SK-N-DZ (cell line): ENCODE measurements at places on chromosomes 5 and 9.
A peak's percentile ranks its signal among the peaks of the same experiment; 100 is the strongest.

DNA sequence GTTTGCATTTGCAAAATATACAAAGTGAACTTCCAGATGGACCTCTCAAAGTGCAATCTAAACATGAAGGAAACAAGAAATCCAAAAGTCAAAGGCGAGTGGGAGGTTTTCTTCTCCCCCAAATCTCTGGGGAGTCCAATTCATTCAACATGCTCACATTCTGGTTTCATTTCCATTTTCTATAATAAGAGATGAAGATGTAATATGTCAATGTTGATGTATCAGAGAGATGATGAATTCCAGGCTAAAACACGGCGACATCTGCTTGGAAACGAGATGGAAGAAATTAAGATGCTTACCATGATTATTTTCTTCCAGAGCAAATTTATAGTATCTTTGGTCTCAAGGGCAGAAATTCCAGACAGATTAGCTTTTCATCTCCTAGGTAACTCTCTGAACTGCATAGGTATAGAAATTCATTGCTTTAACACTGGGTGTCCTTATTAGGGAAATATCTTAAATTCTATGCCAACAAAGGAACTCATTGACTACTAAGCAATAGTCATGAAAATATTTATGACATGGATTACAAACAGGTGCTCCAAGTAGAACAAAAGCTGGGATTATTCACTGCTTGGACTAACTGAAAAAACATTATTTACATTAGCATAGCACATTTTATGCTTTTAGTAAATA lies 287.9 kb downstream of the SEC61B start:
- peak; percentile 55 for DNase-seq

- no peak for DNase-seq
Measured at GRCh38 chr9:130839132-130840111, 4.4 kb downstream of the ABL1 start.

- DNase-seq, result no peak
Measured at GRCh38 chr5:29277642-29278041, 1915.8 kb upstream of the CDH6 start.

DNA sequence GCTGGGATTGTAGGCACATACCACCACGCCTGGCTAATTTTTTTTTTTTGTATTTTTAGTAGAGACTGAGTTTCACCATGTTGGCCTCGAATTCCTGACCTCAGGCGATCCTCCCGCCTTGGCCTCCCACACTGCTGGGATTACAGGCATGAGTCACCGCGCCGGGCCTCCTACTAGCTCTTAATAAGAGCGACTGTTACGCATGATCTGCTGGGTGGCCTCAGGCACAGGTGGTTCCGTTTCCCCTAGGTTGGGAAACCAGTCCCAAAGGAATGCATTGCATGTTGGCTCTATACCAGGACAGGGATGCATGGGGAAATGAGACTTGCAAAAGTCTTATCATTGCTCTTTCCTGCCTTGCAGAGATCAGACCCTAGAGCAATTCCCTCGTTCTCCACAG lies 184.7 kb upstream of the PPP1R26 start:
- no peak for DNase-seq

DNA sequence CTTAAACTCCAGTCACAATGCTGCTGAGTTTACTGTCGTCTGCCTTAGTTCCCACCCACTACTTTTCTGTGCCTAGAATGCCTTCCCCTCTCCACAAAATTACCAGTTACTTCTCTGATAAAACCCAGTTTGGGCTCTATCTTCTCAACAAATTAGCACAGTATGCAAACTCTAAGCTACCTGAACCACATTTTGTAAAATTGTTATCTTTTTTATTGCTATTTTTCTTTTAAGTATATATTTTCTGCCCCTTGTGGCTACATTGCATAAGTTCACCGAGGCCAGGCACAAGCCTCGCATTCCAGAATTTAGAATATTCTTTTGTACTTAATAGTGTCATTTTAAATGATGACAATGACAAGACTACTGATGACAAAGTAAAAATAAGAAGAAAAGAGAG lies 60.0 kb downstream of the POU5F2 start:
- no peak for DNase-seq

DNA sequence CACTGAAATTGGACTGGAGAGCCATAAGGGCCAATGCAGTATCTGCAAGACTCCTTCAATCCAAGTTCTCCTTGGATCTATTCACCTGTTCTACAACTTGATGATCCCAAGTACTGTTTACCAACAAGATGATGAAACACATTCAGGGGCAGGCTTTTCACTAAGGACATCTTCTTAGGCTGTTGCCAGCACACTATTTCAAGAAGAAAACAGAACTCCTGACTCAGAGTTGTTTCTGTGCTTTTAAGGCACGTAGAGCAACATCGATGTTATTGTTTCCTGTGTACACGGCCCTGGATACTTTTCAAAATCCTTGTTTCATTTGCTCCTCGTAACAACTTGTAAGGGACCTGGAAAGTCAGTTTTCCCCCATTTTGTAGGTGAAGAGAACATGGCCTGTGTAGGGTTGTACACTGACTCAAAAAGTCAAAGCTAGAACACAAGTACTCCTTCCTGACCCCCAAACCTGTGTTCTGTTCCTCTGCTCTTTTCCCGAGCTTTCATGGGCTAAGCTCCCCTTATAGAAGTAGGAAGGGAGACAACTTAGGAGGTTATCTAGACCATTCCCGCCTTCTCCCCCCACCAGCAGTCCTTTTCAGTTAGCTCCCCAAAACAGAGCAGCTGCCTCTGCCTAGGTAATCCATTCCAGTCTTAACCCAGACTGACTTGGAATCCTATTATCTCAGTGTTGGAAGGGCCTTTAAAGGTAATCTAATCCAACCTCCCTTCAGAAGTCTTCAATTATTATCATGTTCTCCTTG lies 5.2 kb upstream of the MGAT1 start:
- no peak for DNase-seq

- DNase-seq, result no peak
Measured at GRCh38 chr5:151822141-151822540, 50.4 kb downstream of the G3BP1 start.

DNA sequence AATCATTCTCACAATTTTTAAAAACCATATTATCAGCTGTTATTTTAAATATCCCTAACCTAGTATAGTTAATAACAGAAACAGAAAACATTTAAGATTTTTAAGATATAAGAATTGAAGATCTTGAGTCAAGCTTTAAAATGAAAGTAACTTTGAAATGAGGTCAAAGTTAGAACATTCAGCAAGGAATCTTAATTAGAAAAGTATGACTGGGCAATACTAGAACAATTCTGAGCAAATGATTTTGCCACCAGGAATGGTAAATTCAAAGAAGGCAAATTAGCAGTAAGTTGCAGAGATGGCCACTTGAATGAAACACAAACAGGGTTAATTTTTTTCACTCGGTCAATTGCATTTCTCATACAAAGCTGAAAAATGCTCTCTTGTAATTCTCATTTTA lies 117.9 kb downstream of the NXNL2 start:
- DNase-seq, result no peak

- DNase-seq, result no peak
Measured at GRCh38 chr5:81789033-81789432, 38.1 kb upstream of the SSBP2 start.

- no peak for DNase-seq
Measured at GRCh38 chr5:34620185-34620584, 35.9 kb upstream of the RAI14 start.

DNA sequence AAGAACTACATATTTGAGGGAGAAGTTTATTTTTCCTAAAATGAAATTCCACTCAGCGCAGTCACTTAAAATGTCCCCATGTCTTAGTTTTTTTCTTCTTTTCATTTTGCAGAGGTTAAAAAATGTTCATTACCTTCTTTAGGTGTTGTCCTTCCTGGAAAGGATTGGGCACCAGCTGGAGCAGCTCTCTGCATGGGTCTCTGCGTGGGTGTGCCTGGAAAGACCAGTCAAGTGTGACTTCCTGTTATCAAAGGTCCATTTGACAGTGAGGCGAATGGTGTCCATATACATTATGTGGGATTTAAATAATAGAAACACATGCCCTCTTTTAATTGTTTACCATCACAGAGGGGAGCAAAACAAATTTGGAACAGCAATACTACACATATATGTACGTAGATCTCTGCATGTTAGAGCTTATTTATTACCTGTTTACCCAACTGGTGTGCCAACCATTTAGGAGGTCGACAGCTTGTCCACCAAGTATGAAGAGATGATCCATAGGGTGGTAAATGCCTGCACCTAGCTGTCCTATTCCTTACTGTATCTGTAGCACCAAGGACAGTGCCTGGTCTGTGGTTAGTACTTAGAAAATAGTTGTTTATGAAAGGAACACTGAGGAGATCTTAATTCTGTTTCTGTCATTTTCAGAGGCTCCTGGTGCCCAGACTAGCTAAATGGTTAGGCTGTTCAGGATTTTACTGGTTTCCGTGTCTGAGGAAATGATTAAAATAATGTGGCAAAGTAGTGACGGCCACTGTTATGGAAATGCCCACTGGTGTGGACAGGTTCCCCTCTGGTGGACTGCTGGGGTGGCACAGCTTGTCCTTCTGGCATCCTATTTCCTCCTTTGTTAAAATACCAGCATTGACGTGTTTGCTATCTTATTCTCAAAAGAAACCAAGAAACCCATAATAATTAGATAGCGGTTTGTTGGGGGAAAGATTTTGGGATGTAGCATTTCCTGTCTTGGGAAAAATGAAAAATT lies 200.4 kb downstream of the MAST4 start:
- DNase-seq, result no peak

- no peak for DNase-seq
Measured at GRCh38 chr5:124402144-124402581, 344.3 kb downstream of the ZNF608 start.

DNA sequence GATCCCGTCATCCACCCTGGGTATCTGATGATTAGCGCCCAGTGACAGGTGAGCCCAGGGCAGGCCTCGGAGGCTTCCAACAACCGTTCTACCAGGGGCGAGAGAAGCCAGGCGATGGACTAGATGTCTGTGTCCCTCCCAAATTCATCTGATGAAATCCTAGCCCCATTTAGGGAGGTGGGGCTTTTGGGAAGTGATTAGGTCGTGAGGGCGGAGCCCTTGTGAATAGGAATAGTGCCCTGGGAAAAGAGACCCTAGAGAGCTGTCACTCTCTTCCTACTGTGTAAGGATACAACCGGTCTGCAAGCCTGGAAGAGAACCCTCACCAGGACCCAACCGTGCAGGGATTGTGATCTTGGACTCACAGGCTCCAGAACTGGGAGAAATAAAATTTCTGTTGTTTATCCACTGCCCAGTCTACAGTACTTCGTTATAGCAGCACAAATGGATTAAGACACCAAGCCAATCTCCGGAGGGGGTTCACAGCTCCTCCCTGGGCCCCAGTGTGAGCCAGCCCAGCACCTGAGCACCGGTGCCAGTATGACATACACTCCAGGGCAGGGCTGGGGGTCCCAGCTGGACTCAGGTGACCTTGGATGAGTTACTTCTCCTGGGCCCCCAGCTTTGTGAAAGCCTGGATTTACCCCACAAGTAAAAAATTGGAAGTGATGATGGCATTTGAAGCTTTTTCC lies 162.2 kb downstream of the DAB2IP start:
- no peak for DNase-seq

GRCh38 chr5:2192496-2192895 lies 309.8 kb upstream of the IRX4 start:
- no peak for DNase-seq

DNA sequence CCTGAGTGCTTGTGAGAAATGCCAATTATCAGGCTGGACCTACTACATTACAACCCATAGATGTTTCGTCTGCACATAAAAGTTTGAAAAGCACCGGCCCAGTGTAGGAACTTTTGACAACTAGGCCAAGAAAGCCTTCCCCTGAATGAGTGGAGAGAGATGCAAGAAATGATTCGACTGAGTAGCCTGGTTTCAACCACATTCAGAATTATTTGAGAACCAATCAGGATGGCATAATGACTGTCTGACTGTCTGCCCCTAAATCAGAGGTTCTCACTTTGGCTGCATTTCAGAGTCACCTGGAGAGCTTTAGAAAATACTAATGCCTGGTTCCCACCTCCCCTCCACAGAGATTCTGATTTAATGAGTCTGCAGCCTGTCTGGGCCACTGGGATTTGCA lies 61.1 kb downstream of the FRMD3 start:
- no peak for DNase-seq

- no peak for DNase-seq
Measured at GRCh38 chr5:10831419-10831818, 70.4 kb upstream of the DAP start.

GRCh38 chr5:116068028-116068632 lies 16.7 kb upstream of the COMMD10 start:
- DNase-seq, result peak; percentile 46

GRCh38 chr5:81755320-81755719 lies 4.4 kb upstream of the SSBP2 start:
- no peak for DNase-seq

DNA sequence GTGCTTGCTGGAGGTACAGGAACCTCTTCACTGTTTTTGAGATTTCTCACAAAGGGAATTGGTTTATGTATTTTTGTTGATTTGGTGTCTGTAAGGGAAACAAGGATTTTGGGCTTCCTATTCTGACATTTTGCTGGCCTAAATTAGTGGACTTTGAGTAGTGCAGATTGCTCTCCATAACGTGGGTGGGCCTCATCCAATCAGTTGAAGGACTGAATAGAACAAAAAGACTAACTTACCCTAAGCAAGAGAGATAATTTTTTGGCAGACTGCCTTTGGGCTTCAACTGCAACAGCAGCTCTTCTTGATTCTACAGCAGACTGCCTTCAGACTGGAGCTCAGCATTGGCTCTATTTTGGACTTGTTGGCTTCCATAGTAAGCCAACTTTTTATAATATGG lies 93.2 kb downstream of the MSX2 start:
- DNase-seq, result no peak

GRCh38 chr5:160843240-160843639 lies 8.8 kb downstream of the ATP10B start:
- DNase-seq, result no peak

- DNase-seq, result peak; percentile 45
Measured at GRCh38 chr5:98742396-98743073, 30.9 kb upstream of the RGMB start.

DNA sequence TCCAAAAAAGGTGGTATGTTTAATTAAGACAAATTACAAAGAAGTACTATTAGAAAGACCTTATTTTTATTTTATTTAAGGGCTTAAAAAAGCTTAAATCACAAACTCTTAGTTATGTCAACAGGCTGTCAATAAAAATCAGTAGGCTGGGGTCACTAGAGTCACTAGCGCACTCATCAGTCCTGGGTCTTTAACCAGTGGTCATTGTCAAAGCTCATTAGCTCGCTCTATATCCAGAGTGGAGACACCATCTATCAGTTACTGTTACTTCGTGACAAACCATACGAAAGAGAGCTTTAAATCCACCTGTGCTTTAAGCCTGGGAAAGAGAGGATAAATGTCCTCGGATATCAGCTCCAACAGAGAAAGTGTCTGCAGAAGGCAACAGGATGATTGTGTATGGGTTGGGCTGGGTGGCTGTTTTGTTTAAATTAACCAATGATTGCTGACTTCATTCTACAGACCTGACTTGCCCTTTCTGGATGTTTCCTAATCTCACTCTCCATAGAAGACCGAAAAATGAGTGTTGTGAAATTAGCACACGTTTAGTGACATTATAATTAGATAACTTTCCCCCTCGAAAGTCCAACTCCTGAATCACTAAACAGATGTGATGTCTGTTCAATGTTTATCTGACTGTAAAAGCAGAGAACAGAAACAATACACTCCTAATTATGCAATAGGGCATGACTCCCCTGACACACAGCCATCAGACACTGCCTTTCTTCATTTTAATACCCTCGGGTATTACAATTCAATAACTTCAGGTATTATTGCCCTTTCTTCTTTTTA lies 123.6 kb upstream of the TNPO1 start:
- peak; percentile 99 for DNase-seq

GRCh38 chr9:86907346-86907745 lies 40.0 kb downstream of the GAS1 start:
- no peak for DNase-seq
